ENCODE measurements at places on chromosomes 2 and 18. TPM values are rescaled to one million over a fixed set of nuclear protein-coding genes. Genes with fewer than 3 reads are reported as not detected.

The CCDC121 gene
- total RNA-seq = 0.97 TPM

GRCh38 chr2:120012363-120012762 is 514 bp upstream of the EPB41L5 start:
- DNase-seq = no peak

- DNase-seq = no peak
Measured at GRCh38 chr2:2567776-2568175, 236.7 kb upstream of the MYT1L start.

The RIT2 gene
- not detected for total RNA-seq
